ENCODE measurements at places on chromosomes 7 and 10.

- H3K4me3 ChIP-seq: no peak overlapping the region
- no peaks in the 10 kb centered on the region for H3K36me3 ChIP-seq
- no peak overlapping the region for H3K27ac ChIP-seq
- H3K4me1 ChIP-seq: no peaks in the 10 kb centered on the region
- DNase-seq: no peak
These were observed 147.9 kb downstream of the CHCHD3 start for GRCh38 chr7:132934017-132934416.

- H3K27ac ChIP-seq: no peak overlapping the region
- no peaks in the 10 kb centered on the region for H3K27me3 ChIP-seq
- no peaks in the 10 kb centered on the region for H3K4me1 ChIP-seq
- no peak overlapping the region for H3K4me3 ChIP-seq
These were observed 255.6 kb downstream of the OTUD1 start for GRCh38 chr10:23694446-23694920.

DNA sequence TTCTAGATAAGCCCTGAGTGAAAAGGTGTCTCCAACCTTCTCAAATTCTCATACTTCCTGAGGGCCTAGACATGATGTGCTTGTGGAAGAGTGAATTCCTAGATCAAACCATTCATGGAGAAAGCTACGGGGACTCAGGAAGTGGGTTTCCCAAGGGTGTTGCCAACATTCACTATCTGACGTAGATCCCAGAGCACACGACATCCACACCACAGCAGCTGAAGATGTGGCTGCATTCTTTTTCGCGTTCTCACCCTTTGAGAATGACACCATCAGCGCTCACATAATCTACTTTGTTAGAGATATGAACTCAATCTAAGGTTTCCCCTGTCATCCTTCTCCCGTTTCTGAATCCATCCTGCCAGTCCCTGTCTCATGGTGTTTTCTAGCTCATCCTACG, 290.8 kb downstream of the DNAJB6 start:
- H3K4me1 ChIP-seq: no peaks in the 10 kb centered on the region
- no peak overlapping the region for H3K4me3 ChIP-seq
- no peak for DNase-seq
- H3K36me3 ChIP-seq: no peaks in the 10 kb centered on the region
- no peak overlapping the region for H3K27ac ChIP-seq
- no peaks in the 10 kb centered on the region for H3K27me3 ChIP-seq

- no peak for DNase-seq
- no peak overlapping the region for H3K4me3 ChIP-seq
- peak overlapping the region; percentile 83 for H3K27ac ChIP-seq
- H3K27me3 ChIP-seq: no peaks in the 10 kb centered on the region
- peaks cover 93% of the 10 kb centered on the region for H3K4me1 ChIP-seq
- no peaks in the 10 kb centered on the region for H3K36me3 ChIP-seq
These were observed 29.7 kb downstream of the OGDH start for GRCh38 chr7:44636041-44636584.

GRCh38 chr7:134515569-134516468, 11.5 kb upstream of the AKR1B10 start:
- no peak overlapping the region for H3K27ac ChIP-seq
- H3K4me3 ChIP-seq: no peak overlapping the region
- H3K27me3 ChIP-seq: no peaks in the 10 kb centered on the region
- no peak for DNase-seq

GRCh38 chr7:55120501-55121198, 101.8 kb downstream of the EGFR start:
- H3K27me3 ChIP-seq: no peaks in the 10 kb centered on the region
- no peaks in the 10 kb centered on the region for H3K4me1 ChIP-seq
- no peaks in the 10 kb centered on the region for H3K36me3 ChIP-seq
- H3K4me3 ChIP-seq: no peak overlapping the region
- DNase-seq: no peak
- H3K27ac ChIP-seq: peak overlapping the region; percentile 50

- H3K4me3 ChIP-seq: no peak overlapping the region
- H3K27ac ChIP-seq: no peak overlapping the region
- H3K4me1 ChIP-seq: no peaks in the 10 kb centered on the region
These were observed 75.3 kb upstream of the PPP1R9A start for GRCh38 chr7:94832051-94832450.

GRCh38 chr7:18577096-18577771, 81.7 kb downstream of the HDAC9 start:
- no peak for DNase-seq
- no peaks in the 10 kb centered on the region for H3K4me1 ChIP-seq
- no peak overlapping the region for H3K4me3 ChIP-seq
- no peak overlapping the region for H3K27ac ChIP-seq
- no peaks in the 10 kb centered on the region for H3K27me3 ChIP-seq
- no peaks in the 10 kb centered on the region for H3K36me3 ChIP-seq

DNA sequence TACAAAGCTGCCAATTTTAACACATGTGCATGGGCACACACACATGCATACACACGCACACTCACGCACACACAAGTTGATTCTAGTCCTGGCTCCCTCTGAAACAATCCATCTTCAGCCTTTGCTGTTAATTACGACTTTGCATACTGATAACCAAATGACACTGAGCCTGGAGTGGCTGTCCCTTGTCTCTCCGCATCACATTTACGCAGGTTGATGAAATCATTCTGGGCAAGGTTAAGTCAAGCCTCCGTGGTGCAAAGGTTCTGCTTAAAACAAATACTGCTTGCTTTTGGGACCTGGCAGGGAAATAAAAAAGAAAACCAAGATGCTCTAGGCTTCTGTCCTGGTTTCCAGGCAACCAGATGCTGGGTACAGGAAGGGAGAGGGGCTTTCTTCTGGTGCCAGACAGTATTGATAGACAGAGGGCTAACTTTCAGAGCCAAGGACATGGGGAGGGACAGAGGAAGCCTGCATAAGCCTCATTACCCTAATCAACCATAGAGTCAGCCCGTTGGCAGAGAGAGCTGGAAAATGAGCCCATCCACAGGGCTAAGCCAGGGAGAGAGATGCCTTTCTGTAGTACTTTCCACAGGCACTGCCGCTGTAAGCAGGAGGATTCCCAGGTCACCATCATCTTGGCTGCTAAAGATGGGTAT, 233.0 kb downstream of the WDR11 start:
- no peak overlapping the region for H3K4me3 ChIP-seq
- H3K27me3 ChIP-seq: no peaks in the 10 kb centered on the region
- no peak for DNase-seq
- no peak overlapping the region for H3K27ac ChIP-seq
- H3K36me3 ChIP-seq: no peaks in the 10 kb centered on the region
- peaks cover 20% of the 10 kb centered on the region for H3K4me1 ChIP-seq

DNA sequence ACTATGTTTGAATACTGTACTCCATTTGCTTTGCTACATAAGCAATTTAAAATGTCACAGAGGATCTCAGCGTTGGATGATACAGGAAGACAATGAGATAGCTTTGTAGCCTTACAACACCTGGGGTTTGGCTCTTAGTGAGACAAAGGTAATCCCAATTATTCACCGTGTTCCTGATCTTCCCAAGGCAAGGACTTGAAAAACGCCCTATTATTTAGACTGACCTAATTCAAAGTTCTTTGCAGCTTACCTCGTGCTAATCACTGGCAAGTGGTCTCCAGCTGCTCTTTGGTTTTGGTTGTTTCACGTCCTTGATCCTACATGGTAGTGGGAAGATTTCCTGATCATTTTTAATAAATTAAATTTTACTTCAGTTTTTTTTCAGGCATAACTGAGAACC, 23.0 kb upstream of the C7orf33 start:
- no peak overlapping the region for H3K4me3 ChIP-seq
- no peak for DNase-seq
- H3K4me1 ChIP-seq: peaks cover 7% of the 10 kb centered on the region
- H3K27me3 ChIP-seq: no peaks in the 10 kb centered on the region
- H3K36me3 ChIP-seq: no peaks in the 10 kb centered on the region

DNA sequence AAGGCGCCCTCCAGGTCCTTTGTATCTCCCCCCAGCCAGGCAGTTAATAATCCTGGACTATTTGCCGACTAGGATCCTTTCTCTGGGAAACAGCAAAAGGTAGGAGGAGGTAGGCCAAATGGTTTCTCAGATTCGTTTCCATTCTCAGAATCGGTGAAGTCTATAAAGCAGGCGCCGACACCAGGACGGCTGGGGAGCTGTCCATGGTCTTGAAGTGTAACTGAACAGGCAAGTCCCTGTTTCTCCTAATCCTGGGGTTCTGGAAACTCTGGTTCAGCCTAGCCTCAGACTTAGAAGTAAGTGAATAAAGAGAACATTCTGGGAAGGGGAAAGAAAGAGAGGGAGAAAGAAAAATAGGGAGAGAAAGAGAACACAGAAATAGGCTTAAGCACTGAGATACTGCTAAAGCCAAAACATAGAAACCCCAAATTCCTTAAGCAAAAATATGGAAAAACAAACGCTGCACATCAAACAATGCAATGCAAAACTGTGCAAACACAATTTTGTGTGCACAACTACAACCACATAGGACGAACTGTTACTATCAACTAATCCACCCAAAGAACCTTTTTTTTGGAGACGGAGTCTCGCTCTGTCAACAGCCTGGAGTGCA, 11.1 kb upstream of the INA start:
- no peak overlapping the region for H3K4me3 ChIP-seq
- H3K36me3 ChIP-seq: no peaks in the 10 kb centered on the region
- no peak for DNase-seq
- no peaks in the 10 kb centered on the region for H3K27me3 ChIP-seq
- H3K27ac ChIP-seq: no peak overlapping the region

DNA sequence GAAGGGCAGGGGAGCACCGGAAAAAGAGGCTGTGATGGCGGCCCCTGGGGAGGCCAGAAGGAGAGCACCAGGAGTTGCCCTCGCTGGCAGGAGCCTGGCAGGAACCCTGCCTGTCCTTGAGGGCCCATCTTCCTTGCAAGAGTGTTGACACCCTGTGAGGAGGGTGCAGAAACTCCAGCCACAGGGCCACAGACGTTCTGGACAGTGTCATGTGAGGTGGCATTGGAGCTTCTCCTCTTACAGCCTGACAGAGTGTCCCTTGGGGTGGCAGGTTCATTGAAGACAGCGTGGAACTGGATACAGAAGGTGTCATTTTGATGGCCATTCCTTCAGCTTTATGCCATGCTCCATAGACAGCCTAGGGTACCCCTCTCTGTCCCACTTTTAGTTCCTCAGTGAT, 54.2 kb downstream of the RBM20 start:
- no peaks in the 10 kb centered on the region for H3K27me3 ChIP-seq
- no peak overlapping the region for H3K27ac ChIP-seq

GRCh38 chr7:157628456-157628855, 291.7 kb downstream of the DNAJB6 start:
- H3K4me3 ChIP-seq: no peak overlapping the region
- no peaks in the 10 kb centered on the region for H3K27me3 ChIP-seq
- H3K4me1 ChIP-seq: no peaks in the 10 kb centered on the region
- DNase-seq: no peak
- no peaks in the 10 kb centered on the region for H3K36me3 ChIP-seq
- no peak overlapping the region for H3K27ac ChIP-seq

DNA sequence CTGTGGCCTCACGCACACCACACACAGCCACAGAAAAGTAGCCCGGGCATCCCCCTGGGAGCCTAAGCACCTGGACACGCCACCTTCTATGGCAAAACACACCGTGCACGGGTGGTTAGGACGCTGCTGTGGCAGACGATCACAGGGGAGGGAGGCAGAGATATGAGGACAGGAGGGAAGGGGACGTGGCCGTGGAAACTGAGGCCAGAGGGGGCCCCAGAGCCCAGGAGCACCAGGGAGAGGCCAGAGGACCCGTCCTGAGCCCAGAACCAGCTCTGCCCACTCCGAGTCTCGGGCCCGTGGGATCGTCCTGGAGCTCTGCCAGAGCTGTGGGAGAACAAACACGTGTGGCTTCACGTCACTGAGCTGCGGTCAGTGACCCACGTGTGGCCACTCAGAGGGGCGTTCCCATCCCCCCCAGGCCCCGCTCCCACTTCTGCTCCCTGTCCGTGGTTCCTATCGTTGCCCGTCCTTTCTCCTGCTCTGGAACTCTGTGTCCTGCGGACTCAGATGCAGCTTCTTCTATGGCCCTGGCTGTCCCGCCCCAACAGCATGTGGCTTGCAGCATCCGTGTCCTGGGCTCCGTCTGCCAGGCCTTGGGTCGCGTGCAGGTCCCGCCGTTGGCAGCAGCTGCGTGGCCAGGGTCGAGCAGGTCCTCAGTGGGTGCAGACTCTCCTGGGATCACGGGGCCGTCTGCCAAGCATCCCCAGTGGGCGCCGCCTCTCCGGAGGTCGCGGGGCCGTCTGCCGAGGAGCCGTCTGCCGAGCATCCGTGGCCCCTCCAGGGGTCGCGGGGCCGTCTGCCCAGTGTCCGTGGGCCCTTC, 31.0 kb downstream of the GET4 start:
- no peaks in the 10 kb centered on the region for H3K27me3 ChIP-seq
- DNase-seq: no peak
- no peak overlapping the region for H3K4me3 ChIP-seq

Data from Peyer's patch (tissue), 4 donors.